ENCODE measurements at places on chromosomes 4 and X.

GRCh38 chrX:68072041-68072440 lies 361.3 kb downstream of the OPHN1 start:
- DNase-seq = no peak

- no peak for DNase-seq
Observed at GRCh38 chr4:91111556-91111955, 984.4 kb downstream of the CCSER1 start.

GRCh38 chrX:55709735-55710134 lies 7.8 kb upstream of the RRAGB start:
- DNase-seq = peak; percentile 40

- no peak for DNase-seq
Observed at GRCh38 chr4:46656071-46656470, 253.0 kb downstream of the COX7B2 start.

GRCh38 chrX:81304563-81304962 lies 102.7 kb downstream of the SH3BGRL start:
- DNase-seq = peak; percentile 52

GRCh38 chr4:185773419-185773818 lies 38.6 kb downstream of the SORBS2 start:
- no peak for DNase-seq

GRCh38 chr4:63922146-63922545 lies 487.1 kb downstream of the TECRL start:
- DNase-seq = no peak

GRCh38 chr4:88012647-88013046 lies 5.2 kb downstream of the PKD2 start:
- DNase-seq = peak; percentile 88

GRCh38 chr4:128847082-128847724 lies 37.7 kb downstream of the JADE1 start:
- peak; percentile 66 for DNase-seq

GRCh38 chrX:110215411-110215810 lies 102.5 kb downstream of the AMMECR1 start:
- no peak for DNase-seq

DNA sequence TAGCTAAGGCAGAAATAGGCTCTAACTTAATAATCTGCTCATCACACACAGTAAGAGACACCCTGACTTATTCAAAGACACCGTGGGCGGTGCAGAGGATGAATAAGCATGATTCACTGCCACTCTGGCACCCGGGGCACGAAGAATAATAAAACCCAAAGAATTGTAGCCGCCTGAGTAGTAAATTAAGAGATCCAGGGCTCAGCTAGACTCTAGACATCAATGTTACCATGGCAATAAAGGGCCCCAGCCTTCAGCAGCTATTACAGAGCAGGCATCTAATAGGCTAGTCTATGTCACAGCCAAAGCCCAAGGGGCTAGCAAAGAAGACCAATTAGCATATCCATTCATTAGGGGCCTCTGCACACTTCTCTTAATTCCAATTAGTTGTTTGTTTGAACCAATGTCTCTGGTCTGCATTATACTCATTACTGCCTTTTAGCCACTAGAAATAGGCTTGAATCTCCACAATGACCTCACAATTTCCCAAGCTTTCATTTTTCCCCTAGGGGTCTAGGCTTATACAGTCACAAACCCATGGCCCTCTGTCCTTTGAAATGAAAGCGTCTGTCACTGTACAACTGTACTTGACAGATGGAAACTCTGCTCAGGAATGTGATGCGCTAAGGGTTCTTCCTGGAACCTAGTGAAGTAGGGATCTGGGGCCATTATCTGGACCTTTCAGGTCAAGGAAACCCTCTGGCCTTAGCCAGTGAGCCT lies 3.0 kb upstream of the ATP1B4 start:
- DNase-seq = no peak

GRCh38 chr4:38728631-38729141 lies 54.1 kb downstream of the TLR10 start:
- DNase-seq = peak; percentile 80
